ENCODE measurements at places on chromosomes 2 and 18.

DNA sequence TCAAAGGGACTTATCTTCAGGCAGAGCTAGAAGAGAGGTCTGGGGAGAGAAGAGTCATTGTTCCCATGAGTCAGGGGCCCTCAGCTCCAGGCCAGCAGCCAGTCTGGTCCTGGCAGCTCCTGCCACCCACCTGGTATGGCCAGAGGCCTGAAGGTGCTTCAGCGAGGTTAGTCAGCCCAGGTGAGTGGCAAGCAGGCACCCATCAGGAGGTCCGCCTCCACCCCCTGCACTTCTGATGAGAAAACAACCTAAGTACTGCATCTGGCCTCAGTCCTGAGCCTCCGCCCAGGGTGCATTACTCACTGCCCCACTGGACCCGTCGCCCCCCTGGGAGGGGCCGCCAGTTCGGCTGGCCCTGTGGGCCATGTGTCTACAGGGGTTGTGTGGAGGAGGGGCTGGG is 130.2 kb downstream of the INHBB start:
- DNase-seq = no peak

DNA sequence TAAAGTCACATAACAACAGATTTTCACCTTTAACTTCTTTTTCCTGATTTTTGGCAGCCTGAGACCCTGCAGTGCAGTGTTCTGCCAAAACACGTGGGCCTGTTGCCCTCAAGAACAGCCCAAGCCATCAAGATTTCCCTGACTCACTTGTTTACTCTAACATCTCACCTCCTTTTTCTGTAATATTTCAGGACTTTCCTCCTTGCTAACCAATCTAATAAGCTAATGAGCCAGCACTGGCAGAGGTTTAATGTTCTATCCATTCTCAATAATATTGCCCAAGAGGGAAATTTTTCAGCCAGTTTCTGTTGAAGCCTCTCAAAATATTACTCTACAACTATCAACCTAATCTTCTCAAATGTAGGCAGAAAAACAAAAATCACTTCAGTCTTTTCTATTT is 635.2 kb downstream of the DPP10 start:
- DNase-seq = no peak

- no peak for DNase-seq
These were observed 77.2 kb downstream of the NEURL3 start for GRCh38 chr2:96427917-96428316.

DNA sequence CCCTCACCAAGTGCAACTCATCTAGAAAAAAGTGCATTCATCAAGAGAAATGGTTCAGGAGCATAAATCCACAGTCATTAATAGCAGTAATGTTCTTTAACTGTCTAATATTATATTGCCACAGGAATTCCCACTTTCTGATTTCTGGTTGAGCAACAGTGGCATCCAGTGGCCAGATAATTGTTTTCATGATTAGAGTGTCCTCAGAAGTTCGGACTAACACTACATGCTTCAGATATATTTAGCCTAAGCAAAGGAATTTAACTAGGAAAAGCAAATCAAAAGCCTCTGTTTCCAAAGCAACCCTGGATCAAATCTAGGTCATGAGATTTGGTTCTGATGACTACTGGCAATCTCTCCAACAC is 9.8 kb upstream of the ERBB4 start:
- no peak for DNase-seq

- DNase-seq = no peak
These were observed 1139.5 kb downstream of the BCL11A start for GRCh38 chr2:59413751-59414570.

GRCh38 chr18:45169610-45170009 is 445.7 kb upstream of the SLC14A2 start:
- no peak for DNase-seq

DNA sequence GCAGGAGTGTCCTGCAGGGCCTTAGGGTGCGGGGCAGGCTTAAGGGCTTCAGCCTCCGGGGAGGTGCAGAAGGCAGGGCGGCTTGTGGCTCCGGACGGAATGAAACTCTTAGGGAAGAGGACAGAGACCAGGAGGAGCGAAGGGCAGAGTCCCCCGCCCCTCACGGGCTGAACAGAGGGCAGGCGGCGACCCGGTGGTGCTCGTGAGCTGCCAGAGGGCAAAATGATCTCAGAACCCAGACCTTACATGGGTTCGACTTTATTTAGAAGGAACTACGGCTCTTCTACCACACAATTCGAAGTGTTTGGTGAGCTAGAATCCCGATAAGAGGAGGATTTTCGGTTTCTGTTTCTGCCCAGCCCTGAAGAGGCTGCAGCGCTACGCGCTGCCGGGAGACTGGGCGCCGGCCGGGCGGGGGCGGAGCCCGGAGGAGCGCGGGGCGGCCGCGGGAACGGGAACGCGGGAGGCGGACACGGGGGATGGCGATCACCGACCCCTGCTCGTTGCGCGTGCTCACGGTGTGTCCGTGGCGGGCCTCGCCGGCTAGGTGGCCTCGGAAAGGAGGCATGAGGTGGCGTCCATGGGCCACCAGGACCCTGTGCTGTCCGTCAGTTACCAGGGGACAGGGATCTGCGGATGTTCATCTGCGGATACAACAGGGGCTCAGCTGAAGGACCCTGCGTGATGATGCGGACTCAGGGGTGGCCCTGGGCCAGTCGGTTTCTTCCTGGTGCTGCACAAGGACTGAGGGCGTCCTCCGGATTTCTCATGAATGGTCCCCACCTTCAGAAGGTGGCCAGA is 4.2 kb upstream of the SP100 start:
- DNase-seq = peak; percentile 72

DNA sequence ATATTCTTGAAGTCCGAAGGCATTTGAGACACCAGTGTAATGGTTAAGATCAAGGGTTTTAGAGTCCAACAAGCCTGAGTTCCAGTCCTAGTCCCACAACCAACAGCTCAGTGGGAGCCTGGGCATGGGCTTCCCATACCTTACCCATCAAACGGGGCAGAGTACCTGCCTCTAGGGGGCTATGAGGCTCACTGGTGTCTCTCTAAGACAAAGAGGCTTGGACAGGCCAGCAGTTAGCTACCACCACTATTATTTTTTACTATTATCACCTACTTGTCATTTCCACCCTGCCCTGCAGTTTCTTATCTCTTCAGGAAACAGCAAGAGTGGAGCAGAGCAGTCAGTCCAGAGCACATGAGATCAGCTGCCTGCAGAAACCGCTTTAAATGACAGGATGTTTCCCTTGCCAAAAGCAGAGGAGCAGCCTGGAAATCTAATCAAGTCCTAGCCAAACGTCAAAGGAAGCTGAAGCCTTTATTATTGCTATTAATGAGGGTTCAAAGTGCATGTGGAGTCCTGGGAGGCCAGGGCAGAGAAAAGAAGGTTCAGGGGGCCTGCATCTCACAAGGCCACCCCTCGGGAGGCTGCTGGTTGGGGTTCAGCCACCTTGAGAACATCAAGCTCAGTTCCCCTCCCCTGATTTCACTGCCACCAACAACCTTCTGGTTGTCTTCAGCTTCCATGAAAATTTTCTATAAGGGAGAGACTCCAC is 66.6 kb downstream of the STPG4 start:
- DNase-seq = no peak

DNA sequence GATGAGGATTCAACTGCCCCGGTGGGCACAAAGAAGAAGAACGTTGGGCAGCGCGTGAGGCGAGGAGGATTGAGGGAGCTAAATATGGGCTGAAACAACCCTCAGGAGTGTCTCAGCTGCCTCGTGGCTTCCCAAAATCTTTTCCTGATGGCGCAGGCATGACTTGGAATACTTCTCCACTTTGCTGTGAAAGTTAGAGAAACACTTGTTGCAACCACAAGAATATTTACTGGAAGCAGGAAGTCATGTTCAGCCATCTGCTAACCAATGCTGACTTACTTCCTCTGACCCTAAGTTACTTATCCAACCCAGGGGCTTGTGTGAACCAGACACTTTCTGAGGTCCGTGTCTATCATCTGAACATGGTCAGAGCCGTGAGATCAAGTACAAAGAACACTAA is 148.8 kb downstream of the ARL4C start:
- DNase-seq = no peak

- no peak for DNase-seq
These were observed 123.4 kb downstream of the ANKRD30BL start for GRCh38 chr2:132038179-132038882.

- DNase-seq = no peak
These were observed 96.7 kb downstream of the CRACDL start for GRCh38 chr2:98839292-98839691.

DNA sequence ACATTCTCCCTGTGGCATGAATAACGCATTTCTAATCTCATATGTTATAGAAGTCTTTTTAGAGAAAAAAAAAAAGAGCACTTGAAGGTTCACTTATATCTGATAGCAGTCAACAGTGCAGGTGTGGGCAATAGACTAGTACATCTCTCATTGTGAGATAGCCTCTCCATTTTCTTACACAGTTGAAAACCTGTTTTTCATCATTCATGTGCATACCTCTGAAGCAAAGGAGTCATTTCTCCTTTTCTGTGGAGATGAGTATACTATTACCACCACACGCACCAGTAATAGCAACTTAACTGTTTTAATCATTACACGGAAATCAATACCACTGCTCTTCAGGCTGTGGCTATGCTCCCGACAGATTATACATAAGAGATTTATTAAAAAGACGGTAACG is 1653.3 kb upstream of the TMEFF2 start:
- DNase-seq = no peak

GRCh38 chr18:44943311-44943881 is 262.7 kb downstream of the SETBP1 start:
- no peak for DNase-seq

DNA sequence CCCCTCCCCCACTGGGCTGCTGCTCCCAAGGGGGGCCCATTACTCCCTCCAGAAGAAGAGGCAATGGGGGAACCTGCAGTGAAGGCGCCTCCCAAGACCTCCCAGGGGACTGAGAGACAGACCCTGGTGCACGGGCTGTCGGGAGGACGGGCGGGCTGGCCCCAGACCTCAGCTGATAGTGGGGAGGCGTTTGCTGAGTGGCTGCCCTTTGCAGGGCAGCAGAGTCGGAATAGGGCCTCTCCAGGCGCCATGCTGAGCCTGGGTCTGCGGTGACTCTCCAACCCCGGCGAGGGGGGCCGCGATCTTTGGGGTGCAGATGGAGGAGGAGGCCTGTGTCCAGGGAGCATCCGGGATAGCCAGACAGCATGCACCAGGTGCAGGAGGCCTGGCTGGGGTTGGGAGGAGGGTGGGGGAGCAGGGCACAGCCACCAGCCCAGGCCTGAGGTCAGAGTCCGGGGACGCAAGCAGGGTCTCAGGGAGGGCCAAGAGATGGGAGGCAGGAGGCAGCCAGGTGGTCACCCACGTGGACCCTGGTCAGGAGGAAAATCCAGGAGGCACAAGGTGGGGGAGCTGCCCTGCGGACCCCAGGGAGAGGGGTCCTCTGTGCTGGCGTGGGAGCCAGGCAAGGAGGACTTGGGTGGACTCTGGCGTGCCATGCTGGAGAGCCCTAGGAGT is 11.0 kb downstream of the CROCC2 start:
- peak; percentile 73 for DNase-seq

DNA sequence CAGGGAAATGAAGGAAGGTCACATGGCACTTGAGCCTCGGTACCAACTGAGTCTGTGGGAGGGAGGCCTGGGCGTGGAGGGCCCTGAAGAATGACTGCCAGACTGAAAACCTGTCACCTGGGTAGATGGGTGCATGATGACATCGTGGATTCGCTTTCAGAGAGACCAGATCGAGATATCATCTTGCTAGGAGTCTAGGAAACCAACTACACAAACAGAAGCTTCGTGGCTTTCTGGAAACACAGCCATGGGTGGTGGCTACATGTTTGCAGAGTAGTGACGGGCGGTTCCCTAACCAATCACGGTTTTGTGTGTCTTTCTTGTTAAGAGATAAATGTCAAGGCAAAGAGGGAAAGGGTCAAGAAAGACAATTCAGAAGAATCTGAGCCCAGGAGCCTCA is 155.0 kb downstream of the EIPR1 start:
- DNase-seq = no peak

DNA sequence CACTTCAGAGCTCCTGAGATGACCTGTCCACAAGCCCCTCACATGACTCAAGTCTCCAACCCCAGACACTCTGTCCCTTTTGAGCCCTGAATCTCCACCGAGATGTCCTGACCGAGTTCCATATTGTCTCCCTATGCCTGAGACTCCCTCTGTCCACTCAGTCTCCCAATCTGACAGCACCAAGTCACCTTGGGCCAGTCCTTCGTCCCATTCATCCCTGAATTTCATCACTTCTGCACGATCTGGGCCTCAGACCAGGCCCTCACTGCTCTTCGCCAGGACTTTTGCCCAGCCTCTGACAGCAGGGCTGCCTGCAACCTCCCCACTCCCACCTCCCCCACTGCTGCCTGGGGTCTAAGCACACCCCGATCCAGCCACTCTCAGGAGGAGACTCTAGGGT is 4.3 kb upstream of the MOCOS start:
- no peak for DNase-seq

DNA sequence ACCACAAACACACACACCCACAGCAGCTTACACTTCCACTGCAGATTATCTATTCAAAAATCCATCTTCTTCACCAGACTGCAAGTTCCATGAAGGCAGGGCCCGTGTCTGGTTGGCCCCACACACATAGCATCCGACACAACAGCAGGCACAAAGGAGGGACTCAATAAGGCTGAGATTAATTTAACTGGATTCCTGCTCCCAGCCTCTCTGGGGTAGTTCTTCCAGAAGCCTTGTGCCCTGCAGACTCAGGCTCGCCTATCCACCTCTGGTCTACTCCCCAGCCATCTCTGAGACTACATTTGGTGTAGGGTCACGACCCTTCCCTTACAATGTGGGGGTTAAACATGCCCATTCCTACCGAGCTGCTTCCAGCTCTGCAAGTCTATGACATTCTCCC is 57.7 kb downstream of the TRABD2A start:
- no peak for DNase-seq

DNA sequence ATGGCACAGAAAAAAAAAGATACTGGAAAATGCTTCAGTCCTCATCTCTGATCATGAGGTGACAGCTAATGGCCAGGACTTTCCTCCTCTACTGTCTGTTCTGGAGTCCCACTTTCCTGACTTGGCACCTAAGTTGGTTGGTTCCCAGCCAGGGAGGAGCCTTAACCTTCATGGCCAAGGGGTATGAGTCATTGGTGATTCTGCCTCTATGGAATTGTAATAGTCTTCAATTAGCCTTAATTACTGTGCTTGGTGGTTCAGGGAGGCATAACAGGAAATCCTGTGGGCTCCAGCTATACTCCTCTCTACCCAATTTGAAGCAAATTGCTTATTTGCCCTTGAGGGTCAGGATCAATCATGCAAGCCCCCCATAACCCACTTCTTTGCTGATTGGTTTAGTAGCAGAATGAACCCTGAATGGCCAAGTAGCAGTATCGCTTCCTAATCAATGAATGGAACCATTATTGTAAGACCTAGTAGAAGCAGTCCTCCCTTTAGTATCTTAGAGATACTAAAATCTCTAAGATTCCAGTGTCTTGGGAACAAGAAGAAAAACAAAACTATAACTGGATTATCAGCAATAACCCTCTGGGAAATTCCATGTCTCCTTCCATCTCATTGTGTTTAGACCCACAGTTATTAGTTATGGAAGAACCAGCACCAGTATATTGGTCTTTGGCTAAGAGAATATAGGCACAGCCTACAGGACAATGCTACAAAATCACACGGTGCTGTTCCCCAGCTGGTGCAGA is 109.0 kb downstream of the COL6A3 start:
- DNase-seq = no peak

- DNase-seq = no peak
These were observed 171.8 kb downstream of the CDH2 start for GRCh38 chr18:28005164-28005563.

- DNase-seq = no peak
These were observed 32.8 kb downstream of the LPIN2 start for GRCh38 chr18:2979871-2980790.

GRCh38 chr18:29157057-29157780 is 980.3 kb upstream of the CDH2 start:
- no peak for DNase-seq
